SW 1271 (cell line): ENCODE measurements at places on chromosomes 2 and 18.

DNA sequence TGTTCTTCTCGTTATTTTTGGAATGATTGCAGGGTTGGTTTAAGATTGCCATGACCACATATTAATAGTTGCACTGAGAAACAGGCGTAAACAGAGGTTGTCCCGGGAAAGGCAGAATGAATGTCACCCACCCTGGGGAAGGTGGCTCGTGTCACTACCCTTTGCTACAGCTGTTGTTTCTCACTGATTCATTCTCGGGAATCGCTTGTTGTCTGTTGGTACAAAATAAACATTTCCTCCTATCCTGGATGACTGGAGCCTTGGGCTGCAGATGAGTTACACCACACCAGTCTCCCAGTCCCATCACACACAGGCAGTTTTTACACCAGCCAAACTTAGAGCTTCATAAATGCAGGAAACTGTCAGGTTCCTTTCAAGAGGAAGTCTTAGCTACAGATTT is 216.7 kb downstream of the GBX2 start:
- DNase-seq, result no peak

GRCh38 chr2:225457482-225457881 is 58.0 kb downstream of the NYAP2 start:
- no peak for DNase-seq

GRCh38 chr18:9140381-9140780 is 3.8 kb downstream of the ANKRD12 start:
- DNase-seq, result no peak

DNA sequence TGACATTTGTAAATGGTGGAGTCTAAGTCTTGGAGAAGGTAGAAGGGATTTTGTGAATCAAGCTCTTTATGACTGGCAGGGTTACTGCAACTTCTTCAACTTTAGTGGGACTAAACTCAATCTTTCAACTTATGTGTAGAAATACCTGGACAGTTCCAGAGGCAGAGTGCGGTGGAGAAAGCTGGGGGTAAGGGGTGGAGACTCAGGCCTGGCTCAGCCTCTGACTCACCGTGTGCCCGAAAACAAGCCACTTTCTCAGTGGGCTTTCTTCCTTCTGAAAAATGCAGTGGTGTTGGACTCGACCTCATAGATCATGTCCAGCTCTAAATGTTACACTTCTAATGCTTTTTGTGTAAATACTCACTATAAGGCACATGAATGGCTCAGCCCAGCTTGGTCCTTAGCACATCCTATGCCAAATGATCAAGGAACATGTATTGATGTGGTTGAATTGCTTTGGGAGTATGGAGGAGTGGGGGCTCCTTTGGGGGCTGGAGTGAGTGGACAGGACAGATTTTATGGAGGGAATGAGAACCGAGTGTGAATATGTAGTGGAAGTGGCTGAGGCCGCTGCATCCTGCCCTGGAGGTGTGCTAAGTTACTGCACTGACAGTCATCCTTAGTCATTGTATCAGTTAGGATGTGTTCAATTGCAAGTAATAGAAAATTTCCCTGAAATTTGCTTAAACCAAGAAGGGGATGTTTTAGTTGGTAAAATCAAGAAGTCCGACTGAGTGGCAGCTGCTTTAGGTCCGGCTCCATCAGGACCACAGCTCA is 32.2 kb upstream of the IGFBP5 start:
- DNase-seq, result no peak

GRCh38 chr18:51137026-51137729 is 60.3 kb downstream of the MEX3C start:
- DNase-seq, result no peak

DNA sequence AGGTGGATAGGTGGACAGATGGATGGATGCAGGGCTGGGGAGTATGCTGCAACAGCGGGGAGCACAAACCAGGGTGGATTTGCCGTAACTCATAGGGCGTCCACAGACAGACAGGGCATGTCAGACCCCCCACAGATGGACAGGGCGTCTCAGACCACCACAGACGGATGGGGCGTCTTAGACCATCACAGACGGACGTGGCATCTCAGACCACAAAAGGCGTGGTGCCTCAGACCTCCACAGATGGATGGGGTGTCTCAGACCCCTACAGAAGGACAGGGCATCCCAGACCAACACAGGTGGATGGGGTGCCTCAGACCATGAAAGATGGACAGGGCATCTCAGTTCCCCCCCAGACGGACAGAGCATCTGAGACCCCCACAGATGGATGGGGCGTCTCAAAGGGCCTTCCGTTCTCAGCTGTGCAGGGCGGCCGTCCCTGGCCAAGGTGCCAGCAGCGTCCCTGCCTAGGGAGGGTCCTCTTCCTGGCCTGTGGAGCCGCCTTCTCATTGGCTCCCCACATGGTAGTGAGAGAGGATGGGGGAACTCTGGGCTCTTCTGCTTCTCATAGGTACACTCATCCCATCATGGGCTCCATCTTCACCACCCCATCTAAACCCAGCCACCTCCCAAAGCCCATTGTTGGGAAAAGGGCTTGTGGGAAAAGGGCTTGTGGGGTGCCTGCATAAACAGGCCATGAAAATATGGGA is 2.1 kb downstream of the ANKMY1 start:
- no peak for DNase-seq

DNA sequence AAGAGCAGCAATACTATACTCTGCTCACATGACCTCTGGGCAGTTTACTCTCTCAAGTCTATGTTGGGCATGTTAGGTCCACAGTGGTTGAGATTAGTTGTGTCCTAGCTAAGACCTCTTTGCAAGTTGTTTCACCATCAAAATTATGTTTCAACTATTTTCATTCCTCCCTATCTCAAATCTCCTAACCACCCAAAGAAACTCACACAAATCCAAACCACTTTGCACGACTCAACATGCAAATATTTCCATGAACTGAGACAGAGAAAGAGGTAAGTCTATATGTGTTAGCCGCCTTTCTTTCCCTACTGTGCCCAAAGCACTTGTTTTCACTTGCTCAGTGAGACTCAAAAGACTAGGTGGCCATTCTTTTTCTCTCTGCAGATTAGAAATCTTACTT is 546.8 kb downstream of the TNS1 start:
- no peak for DNase-seq

GRCh38 chr18:3597409-3598357 is 147.7 kb downstream of the TGIF1 start:
- DNase-seq, result no peak

- no peak for DNase-seq
Observed at GRCh38 chr2:178258916-178259315, 64.6 kb downstream of the OSBPL6 start.

GRCh38 chr18:73840319-73840945 is 307.2 kb downstream of the FBXO15 start:
- DNase-seq, result no peak

DNA sequence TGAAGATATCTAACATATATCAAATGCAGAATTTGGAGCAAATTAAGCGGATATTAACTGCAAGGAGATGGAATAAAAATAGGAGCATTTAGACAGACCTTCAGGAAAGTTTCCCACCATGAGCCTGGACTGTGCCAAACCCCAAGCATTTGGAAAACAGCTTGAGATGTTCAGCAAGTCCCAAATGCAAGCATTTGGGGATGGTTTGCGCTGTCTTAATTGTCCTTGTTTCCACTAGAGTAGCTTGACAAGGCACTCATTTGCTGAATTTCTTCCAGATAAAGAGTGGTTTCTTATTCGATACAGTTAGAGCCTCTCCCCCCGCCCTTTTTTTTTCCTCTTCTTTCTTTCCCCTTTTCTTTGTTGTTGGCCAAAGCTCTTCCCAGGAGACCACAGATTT is 77.1 kb upstream of the CDC42EP3 start:
- DNase-seq, result no peak

- DNase-seq, result no peak
Observed at GRCh38 chr2:134360745-134361487, 107.0 kb downstream of the MGAT5 start.

- DNase-seq, result no peak
Observed at GRCh38 chr2:11019614-11020013, 107.9 kb downstream of the KCNF1 start.

DNA sequence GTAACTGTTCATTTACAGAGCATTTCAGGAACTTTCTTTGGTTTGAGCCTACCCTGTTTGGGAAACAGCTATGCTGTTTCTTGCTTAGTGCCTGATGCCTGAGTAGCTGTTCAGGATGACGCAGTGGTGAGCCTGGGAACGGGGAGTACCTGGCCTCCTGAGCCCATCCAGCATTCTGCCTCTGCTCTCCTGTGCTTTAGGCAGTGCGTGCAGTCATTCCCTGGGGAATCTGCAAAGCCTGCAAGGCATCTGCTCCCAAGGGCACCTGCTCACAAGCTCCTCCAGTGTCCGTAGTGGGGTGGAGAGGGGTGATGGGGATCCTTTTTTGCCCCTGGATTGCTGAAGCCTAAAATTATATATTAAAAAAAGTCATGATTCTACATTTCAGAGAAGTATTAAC is 68.8 kb downstream of the RAPGEF4 start:
- DNase-seq, result no peak

GRCh38 chr2:120914839-120915521 is 179.3 kb downstream of the GLI2 start:
- peak; percentile 53 for DNase-seq

- no peak for DNase-seq
Observed at GRCh38 chr2:113002677-113003076, 2.6 kb upstream of the IL36A start.

DNA sequence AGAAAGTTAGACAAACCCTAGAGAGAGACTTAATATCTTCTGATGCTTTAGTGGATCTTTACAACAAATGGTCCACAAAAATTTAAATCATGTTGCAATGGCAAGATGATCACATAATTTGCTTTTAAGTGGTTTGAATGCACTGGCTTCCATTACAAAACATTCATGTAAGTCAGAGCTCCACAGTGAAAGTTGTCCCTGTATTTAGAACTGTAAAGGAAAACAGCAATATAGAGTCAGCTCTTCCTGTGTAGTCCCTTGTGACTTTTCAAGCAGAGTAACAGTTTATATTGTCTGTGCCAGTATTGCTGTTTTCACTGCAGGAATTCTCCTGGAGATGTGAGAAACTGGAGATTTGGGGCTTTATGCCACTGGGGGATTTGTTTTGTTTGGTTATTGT is 77.7 kb downstream of the MEIS1 start:
- DNase-seq, result no peak

- DNase-seq, result peak; percentile 58
Observed at GRCh38 chr2:29130295-29130694, 15.1 kb downstream of the CLIP4 start.

GRCh38 chr18:42801706-42802105 is 313.8 kb downstream of the RIT2 start:
- DNase-seq, result no peak

DNA sequence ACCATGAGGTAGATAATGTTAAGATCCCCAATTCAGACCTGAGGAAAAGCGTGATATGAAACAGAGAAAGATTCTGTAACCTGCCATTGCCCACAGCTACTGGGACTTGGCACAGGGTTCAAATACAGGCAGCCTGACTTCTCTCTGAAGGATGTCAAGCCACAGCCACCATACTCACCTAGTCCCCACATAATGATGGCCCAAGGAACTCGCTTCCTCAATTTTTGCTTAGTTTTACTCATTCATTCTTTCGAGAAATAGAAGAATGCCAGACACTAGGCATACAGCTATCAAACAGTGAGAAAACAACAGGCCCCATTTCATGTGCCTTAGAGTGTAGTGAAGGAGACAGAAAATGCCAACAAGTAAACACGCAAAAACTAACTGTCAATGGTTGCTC is 980 bp upstream of the SULT1C4 start:
- DNase-seq, result no peak

- DNase-seq, result peak; percentile 29
Observed at GRCh38 chr2:2698182-2699120, 367.4 kb upstream of the MYT1L start.

DNA sequence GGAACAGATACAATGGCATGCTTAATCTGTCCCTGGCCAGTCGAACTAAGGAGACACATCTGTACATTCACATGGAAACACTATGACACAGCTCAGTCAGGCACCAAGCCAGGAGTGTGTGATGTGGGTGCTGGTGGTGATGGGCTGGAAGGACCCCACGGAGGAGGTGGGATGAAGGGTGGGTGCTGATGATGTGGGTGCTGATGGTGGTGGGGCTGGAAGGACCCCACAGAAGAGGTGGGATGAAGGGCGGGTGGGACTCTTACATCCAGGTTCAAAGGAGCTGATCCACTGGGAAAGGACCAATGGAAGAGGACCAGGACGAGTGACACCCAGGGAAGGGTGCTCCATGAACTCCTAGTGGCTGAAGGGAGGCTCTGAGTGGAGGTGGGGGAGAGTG is 34.8 kb upstream of the ACAA2 start:
- no peak for DNase-seq

GRCh38 chr2:44833171-44834069 is 108.1 kb upstream of the SIX3 start:
- DNase-seq, result no peak

DNA sequence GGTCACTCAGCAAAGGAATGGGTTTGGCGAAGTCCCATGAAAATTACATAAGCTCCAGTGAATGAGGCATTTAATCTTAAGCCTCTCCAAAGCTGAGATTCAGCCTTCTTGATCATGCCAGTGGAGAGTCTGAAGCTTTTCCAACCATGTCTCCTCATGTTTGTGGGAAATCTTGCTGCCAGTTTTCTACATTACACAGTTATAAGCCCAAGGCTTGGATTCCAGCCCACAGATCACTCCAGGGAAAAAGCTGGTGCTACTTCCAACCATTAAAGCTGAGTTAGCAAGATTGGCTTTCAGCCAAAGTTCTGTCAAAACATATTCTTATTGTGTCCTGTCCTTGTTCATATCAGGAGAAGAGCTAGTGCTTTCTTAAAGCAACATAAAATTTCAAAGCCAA is 293.8 kb downstream of the LRRTM4 start:
- no peak for DNase-seq

DNA sequence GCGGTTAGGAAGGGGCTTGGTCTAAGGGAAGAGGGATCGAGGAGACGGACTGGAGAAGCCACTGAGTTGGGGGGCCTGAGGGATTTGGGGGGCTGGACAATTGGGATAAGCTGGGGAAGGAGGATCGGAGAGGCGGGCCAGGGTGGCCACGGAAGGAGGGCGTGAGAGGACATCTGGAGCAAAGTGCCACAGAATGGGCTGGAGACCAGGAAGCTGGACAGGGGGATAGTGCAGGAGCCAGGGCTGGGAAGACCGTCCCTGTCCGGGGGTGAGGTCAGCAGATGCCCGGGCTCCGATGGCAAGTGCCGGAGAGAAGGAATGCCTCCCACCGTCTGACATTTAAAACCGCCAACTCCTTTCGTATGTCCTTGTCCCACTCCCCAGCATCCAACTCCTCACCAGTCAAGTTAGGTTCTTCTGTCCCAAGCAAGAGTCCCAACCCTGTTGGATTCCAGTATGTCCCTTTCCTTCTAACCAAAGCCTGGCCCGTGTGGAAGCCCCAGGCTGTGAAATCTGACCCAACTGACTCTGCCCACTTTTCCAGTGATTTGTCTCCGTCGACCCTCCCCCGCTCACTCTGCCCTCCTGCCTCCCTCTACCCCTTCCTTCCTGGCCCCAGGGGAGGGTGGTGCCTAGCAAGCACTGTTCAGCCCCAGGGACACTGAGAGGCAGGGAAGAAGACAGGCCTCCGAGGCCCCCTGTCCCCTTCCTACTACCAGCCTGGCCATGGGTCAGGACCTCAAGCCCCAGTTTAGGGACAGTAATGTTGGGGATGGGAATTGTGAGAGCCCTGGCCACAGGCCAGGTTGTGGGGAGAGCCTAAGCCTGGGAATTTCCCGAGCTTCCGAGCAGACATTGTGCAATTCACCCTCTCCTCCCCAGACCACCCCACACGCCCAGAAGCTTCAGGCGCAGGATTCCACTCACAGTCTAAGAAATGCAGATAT is 31.5 kb upstream of the TMBIM1 start:
- peak; percentile 56 for DNase-seq
